ENCODE measurements at places on chromosomes 16 and 17.

DNA sequence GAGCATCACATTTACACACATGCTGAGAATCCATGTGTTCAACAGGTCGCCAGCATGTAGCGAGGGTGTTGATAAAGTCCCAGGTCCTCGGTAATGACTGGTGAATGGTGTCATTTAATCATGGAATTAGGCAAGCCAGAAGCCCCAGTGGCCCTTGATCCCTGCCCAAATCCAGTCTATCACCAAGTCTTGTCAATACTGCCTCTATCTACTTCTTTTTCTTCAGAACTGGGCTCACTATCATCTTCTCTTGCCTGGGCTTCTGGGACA, 31.3 kb upstream of the MED13 start:
- no peak for DNase-seq

- DNase-seq, result no peak
Observed at GRCh38 chr17:62824290-62825131, 16.4 kb upstream of the MARCHF10 start.

- no peak for DNase-seq
Observed at GRCh38 chr17:2719861-2720260, 8.3 kb upstream of the CLUH start.

DNA sequence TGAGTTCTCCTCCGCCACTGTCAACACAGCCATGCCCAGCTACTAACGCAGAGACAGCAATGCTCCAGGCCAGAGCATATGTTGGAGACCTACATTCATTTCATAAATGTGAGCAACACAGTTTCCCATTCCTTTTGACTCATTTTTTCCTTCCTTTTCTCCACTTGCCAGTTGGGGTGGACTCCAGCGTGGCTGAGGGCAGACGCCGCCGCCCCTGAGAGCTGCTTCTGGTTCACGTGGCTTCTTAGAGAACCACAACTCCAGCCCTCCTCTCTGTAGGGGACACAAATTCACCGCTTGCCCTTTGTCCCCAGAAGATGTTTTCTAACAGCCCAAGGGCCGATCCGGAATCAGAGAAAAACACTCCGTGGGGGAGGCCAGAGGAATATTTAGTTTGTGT, 45.8 kb upstream of the ZCCHC14 start:
- DNase-seq, result no peak

DNA sequence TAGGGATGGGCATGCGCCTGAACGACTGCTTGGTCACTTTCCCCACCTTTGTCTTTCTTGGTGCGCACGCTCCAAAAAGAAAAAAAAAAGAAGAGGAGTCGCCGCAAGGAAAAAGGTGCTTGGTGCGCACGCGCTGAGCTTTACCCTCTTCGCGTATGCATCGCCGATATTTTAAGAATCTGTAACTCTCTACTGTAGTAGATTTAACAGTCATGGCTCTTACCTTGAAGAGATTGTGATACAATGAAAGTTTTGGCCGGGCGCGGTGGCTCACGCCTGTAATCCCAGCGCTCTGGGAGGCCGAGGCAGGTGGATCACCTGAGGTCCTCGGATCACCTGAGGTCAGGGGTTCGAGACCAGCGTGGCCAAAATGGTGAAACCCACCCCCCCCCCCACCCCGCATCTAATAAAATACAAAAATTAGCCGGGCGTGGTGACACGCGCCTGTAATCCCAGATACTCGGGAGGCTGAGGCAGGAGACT, 609 bp upstream of the FXR2 start:
- DNase-seq, result no peak
